ENCODE measurements at places on chromosomes 1 and 21.
A peak's percentile ranks its signal among the peaks of the same experiment; 100 is the strongest.

GRCh38 chr1:48093147-48093546 is 96.0 kb upstream of the TRABD2B start:
- DNase-seq: no peak

GRCh38 chr1:182304627-182305026 is 87.0 kb downstream of the GLUL start:
- DNase-seq: no peak

- DNase-seq: no peak
Measured at GRCh38 chr1:35851132-35851869, 31.7 kb upstream of the AGO1 start.

DNA sequence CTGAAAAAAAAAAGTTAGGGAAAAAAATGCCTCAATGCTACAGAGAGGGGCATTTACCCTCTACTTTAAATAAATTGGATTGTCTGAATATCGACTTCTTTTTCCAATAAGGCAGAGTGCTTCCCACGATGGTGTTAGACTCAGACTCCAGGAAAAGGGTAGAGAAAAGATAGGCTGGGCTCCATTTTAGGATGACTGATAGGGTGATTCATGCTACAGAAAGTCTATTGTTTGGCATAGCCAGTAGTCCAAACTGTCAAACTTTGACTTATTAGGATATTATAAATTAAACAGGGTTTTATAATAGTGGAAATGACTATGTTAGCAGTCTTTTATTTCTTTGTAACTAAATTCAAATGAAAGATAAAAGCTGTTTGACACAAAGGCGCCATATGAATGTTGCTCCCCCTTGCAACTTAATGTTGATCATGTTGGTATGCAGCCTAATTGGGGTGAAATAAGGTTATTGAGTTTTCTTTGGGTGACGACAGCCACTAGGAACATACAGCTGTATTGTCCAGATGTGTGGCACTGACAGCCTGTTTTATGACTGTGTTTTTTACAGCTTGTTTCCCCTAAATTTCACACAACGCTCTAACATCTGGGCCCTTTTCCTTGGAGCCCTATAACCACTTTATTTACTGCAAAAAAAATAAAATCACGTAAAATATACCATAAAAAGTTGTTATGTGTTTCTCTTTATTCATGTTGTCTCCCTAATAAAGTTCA is 69.3 kb downstream of the SPAG17 start:
- no peak for DNase-seq

- no peak for DNase-seq
Measured at GRCh38 chr1:171611306-171611705, 10.7 kb upstream of the MYOCOS start.

DNA sequence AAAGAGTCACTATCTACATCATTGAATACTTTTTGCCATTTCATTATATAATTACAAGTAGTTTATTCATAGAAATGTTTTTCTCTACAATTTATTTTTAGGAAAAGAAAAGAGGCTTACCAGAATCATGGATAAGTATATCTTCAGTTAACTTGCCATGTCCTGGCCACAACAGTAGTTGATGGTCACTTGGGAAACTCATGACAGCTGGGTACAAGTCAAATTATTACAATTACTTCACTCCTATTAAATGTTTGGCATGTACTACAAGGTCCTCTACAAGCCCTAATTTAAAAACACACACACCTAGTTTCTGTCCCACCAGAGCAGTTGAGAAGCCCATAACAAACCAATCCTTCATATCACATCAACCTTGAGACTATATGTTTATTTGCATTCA is 29.4 kb downstream of the PALMD start:
- DNase-seq: no peak

- DNase-seq: no peak
Measured at GRCh38 chr1:25433389-25434186, 2.9 kb downstream of the MACO1 start.

DNA sequence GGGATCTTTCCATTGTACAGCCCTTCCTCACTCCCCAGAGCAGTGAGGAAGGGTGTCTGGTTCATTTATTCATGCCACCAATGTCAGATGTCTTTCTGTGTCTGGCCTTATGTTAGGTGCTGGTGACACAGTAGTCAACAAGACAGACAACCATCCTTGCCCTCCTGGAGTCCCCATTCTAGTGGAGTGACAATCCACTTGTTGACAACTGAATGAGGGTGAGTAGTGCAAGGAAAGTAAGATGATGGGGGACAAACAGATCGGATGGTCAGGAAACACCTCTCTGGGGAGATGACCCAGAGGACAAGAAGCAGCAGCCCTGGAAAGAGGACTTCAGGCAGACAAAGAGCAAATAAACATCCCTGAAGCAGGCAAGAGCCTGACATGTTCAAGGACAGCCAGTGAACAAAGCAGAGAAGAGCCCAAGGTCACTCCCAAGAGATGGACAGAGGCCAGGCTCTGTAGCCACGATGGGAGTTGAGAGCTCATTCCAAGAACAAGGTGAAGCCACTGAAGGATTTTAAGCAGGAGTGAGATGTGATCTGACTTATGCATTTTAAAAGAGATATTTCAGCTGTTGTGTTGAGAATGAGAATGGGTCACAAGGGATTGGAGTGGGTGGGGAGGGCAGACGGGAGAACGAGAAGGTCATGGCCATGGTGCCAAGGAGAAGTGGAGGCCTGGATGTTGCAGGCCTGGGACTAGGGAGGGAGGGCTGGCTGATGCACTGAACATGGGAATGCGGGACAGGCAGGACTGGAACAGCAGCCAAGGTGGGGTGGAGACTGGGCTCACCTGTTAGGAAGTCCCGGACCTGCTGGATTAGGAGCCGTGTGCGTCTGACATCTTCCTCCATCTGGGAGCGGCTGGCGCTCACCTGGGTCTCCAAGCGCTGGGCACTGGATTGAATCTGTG is 30.2 kb downstream of the LAMB3 start:
- no peak for DNase-seq

DNA sequence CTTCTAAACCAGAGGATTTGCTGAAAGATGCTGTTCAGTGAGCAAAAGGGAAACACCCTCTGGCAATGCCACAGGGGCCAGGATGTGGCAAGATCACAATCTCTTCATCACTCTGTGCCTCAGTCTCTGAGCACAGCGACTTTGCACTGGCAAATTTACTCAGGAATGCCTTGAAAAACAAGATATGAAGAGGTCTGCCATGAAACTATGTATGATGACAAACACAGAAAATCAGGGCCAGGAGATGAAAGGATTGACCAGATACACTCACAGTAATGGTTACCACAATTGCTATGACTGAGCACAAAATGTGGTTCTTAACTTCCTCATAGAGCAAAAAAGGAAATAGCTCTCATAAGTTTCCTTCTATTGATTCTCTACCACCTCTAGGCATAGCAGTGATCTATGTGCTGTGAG is 5.8 kb downstream of the TTC13 start:
- DNase-seq: peak; percentile 68

GRCh38 chr21:21688889-21689288 is 690.7 kb downstream of the NCAM2 start:
- no peak for DNase-seq

- no peak for DNase-seq
Measured at GRCh38 chr1:55580845-55581332, 365.7 kb upstream of the USP24 start.

DNA sequence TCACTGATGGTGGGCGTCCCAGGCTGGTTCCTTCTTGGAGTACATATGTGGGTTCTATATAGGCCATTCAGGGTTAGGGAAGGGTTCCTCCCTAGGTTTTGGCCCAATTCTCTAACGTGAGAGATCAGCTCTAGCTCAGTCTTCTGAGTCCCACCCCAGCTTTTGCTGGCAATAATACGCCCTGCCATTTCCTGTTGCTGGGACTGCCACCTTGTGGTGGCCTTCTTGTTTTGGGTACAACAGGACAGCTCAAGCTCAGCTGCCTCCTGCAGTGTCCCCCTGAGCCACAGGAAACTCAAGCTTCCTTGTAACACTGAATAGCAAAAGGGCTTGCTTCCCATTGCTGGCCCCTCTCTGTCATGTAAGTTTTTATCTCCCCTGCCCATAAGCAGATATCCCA is 77.8 kb downstream of the BACH1 start:
- peak; percentile 53 for DNase-seq

DNA sequence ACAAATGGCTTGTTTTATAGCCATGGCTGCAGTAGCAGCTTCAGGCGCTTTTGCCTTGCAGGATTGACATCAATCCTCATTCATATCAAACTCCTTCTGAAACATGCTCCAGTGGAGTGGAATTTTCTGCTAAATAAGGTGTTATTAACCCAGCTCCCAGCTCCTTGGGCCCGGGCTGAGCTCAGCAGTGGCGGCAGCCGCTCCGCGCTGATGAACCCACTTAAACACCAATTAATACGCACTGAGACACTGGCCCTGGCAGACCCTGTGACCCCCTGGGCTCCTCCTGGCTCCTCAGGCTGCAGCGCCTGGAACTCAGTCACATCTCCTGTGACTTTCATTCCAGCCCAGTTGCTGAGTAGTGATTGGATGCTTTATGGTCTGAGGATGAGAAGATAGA is 137.4 kb upstream of the GRIK3 start:
- no peak for DNase-seq

DNA sequence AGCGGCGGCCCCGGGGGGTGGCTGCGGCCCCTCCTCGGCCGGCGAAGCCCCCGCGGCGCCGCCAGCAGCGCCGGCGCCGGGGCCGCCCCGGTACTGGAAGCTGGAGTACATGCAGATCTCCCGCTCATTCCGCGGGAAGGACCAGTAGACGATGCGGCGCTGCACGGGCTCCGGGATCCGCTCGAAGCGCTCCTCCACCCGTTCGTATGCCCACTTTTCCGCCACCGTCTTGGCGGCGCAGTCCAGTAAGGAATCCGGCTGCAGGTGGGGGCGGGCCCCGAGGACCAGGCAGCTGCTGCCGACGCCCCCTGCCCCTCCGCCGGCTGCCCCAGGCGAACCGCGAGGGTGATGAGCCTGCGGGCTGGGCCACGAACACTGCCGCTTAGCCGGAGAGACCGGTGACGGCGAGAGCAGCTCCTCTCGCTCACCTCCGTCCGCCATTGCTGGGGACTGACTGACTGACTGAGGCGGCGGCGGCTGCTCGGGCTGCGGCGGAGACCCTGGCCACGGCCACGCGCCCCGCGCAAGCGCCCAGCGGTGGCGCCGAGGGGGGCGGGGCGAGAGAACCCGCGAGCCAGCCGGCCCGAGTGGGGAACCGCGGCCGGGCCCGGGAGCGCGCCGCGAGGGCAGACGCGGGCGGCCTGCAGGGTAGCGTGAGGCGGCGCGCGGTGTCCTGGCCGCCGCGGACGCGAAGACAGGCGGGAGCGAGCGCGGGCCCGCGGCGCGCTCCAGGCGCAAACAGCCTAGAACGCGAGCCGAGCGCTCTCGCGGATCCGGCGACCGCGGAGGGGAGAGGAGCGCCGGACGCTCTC is at the start of gene ZSWIM5:
TSS of gene ZSWIM5 (minus strand) at position 696 of the 812 bp plus-strand sequence. CDS start at position 441, 255 bp downstream.
- DNase-seq: peak; percentile 59

DNA sequence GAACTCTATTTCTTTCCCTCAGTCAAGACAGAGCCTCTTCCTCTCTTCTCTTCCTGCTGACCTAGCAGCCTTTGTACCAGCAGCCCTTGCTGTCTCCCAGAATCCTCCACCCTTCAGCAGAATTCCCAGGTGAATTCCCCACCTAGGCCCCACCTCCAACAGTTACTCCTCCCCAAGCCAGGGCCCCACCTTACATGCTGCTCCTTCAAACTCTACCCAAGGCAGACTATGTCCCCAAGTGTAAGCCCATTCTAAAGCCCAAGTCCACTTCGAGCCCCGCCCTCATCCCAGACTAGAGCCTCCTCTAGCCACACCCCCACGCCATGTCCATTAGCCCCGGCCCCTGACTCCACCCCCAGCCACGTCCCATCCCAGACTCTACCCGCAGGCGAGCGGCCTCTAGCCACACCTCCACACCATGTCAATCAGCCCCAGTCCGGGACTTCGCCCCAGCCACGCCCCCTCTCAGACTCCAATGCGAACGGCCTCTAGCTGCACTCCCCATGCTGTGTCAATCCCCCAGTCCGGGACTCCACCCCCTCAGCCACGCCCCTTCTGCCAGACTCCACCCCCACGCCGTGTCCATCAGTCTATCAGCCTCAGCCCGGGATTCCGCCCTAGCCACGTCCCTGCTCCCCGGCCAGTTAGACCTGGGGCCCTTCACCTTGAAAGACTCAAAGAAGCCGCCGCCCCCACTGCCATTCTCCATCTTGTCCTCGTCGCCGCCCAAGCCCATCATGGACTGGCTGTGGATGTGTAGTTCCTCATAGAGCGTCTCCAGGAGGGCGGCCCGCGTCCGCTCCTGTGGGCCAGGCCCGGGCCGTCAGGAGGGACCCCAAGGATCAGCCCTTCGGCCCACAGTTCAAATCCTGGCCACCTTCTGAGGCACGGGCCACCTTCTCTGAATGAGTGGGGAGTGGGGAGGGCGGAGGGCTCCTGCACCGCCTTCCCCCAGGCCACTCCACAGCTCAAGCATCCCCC is 61.3 kb downstream of the RAP1GAP start:
- DNase-seq: peak; percentile 81

GRCh38 chr1:86416343-86416742 is 7.6 kb upstream of the CLCA2 start:
- DNase-seq: no peak

GRCh38 chr1:97308131-97308530 is 586.5 kb downstream of the PTBP2 start:
- DNase-seq: no peak

DNA sequence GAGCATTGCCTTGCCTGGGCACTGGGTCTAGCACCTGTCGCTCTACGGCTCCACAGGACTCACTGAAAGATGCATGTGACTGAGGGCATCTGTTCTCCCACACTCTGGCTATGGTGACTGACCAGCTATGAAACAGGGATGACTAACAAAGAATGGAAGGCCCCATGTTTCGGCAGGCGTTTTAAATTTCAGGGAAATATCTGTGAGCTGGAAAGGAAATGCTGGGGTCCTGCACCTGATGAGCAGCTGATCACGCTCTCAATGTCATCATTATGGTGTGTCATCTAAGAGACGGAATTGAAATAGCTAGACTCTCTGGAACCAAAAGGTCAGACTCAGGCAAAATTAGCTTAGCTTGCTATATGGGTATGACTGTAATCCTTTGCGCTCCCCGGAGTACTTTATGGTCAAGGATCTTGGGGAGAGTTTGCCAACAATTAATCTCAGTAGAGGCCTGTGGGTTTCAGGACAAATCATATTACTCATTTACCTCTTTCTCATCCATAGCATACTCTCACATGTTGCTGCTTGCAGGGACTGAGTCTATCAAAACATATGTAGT is 24.5 kb upstream of the PALMD start:
- DNase-seq: no peak

- no peak for DNase-seq
Measured at GRCh38 chr21:40902299-40902698, 55.3 kb upstream of the DSCAM start.

DNA sequence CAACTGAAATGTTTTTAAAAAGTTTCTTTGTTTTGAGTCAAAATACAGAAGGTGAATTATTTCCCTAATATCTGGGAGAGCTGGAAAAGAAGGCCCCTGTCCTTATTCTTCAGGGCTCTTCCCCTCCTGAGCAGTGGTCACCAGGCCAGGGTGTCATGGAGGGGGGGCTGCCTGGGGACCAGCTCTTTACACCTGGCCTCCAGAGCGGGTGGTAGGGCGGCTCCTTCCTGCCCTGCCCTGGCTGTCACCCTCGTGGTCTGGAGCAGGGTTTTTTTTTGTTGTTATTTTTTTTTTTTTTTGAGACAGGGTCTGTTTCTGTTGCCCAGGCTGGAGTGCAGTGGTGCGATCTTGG is 6.6 kb downstream of the SKI start:
- no peak for DNase-seq

- DNase-seq: no peak
Measured at GRCh38 chr1:110011527-110012041, 22.8 kb upstream of the STRIP1 start.

Measured in stimulated activated CD4-positive, alpha-beta T cell treated with anti-CD3 and anti-CD28 coated beads, Interleukin-1b, Interleukin-23, amount 100 ng/mL, for 48 hours (primary cell).